ENCODE measurements at places on chromosomes 11 and 22. TPM values are rescaled to one million over a fixed set of nuclear protein-coding genes. Genes with fewer than 3 reads are reported as not detected.

The ASRGL1 gene
- 37.5 TPM for total RNA-seq

The PDE2A gene
- total RNA-seq, result 12.1 TPM

The ANGPTL5 gene
- 0.13 TPM for total RNA-seq

The DKK3 gene
- total RNA-seq, result 143 TPM

The OR52E8 gene
- not detected for total RNA-seq

The GSTT2 gene
- total RNA-seq, result not detected

The ACR gene
- total RNA-seq, result 0.80 TPM

The PLEKHA7 gene
- 0.13 TPM for total RNA-seq

The CCDC188 gene
- 6.9 TPM for total RNA-seq

The NPAS4 gene
- not detected for total RNA-seq

The LGALS1 gene
- total RNA-seq, result 2,227 TPM

The SORL1 gene
- 0.29 TPM for total RNA-seq

The NUMA1 gene
- total RNA-seq, result 164 TPM

The SLC37A2 gene
- total RNA-seq, result 0.57 TPM

The BDNF gene
- total RNA-seq, result 0.72 TPM

The MUC6 gene
- not detected for total RNA-seq

The SLC15A3 gene
- total RNA-seq, result 2.7 TPM

The KRTAP5-4 gene
- not detected for total RNA-seq

The NLRP14 gene
- 0.53 TPM for total RNA-seq
